Neural progenitor cell (in vitro differentiated cells): ENCODE measurements at places on chromosomes 4 and X. TPM values are rescaled to one million over a fixed set of nuclear protein-coding genes. Genes with fewer than 3 reads are reported as not detected.

TLR7 gene
- not detected in 2 replicates for total RNA-seq

DNA sequence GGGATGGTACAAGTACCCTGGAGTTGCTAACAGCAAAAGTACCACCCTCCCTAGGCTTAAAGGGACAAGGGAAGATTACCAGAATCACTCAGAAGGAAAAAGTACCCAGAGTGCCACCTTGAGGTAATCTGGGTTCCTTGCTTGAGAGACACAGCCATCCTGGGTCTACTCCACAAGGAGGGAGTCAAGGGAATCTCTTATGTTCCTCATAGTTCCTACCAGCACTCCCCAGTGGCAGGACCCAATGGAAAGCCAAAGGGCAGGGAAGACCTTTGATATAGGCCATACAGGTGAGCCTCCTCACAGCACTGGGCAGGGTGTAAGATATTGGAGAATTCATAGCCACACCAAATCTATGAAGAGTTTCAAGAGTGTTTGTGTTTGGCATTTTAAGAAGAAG, 5.7 kb downstream of the IL2 start:
- peak; percentile 74 for DNase-seq

PAGE2 gene
- total RNA-seq: 0.69 TPM in 1 of 2 replicates, not detected in the other

GLRA3 gene
- not detected in 2 replicates for total RNA-seq

GRCh38 chr4:24475756-24476155, 108.6 kb downstream of the DHX15 start:
- no peak for DNase-seq

DNA sequence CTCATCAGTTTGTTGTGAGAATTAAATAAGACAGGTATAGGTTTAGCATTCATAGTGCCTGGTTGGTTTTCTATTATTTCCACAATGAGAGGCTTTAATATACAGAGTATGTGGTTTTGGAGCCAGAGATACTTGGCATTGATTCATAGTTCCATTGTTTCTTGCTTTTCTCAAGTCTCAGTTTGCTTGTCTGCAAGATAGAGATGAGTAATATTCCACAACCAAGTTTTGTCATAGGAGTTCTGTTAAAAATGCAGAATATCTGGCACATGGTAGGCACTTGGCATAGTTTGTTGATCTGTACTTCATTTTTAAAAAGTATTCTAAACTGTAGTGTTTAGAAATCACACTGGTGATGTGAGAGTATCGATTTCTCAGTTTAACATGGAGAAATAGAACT, 37.5 kb upstream of the EDA2R start:
- DNase-seq: no peak

- DNase-seq: no peak
These were observed 18.1 kb downstream of the HTRA3 start for GRCh38 chr4:8287343-8288280.
